Gastrocnemius medialis (tissue), 4 donors: ENCODE measurements at places on chromosomes 2 and 18.

GRCh38 chr2:64295326-64296139 lies 151.3 kb upstream of the PELI1 start:
- no peak for DNase-seq

DNA sequence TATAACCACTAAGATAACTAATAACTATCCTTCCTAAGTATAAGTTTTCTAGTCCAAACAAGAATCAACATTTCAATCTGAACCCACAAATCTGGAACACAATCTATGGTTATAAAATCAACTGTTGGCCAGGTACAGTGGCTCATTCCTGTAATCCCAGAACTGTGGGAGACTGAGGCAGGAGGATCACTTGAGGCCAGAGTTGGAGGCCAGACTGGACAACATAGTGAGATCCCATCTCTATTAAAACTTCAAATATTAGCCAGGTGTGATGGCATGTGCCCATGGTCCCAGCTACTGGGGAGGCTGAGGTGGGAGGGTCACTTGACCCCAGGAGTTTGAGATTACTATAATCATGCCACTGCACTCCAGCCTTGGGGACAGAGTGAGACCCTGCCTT lies 11.2 kb downstream of the MRPS5 start:
- no peak for DNase-seq

- DNase-seq, result no peak
These were observed 33.2 kb upstream of the GALNT3 start for GRCh38 chr2:165827016-165827920.

DNA sequence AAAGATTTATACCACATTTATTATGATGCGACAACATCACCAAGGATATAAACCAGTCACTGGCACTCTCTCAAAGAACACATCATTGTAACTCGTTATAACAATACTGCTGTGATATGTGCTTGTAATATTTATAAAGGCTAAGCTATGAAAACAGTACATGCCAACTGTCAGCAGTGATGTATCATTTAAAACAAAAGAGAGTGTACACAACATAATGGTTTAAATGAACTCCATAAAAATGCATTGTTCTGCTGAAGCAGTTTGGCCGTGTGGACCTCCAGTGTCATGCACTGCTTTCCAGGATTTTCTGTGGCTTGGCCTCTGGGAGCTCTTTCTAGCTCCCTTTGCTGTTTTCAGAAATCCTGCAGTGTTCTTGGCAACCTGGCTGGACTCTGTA lies 215.6 kb downstream of the MTX2 start:
- DNase-seq, result no peak

DNA sequence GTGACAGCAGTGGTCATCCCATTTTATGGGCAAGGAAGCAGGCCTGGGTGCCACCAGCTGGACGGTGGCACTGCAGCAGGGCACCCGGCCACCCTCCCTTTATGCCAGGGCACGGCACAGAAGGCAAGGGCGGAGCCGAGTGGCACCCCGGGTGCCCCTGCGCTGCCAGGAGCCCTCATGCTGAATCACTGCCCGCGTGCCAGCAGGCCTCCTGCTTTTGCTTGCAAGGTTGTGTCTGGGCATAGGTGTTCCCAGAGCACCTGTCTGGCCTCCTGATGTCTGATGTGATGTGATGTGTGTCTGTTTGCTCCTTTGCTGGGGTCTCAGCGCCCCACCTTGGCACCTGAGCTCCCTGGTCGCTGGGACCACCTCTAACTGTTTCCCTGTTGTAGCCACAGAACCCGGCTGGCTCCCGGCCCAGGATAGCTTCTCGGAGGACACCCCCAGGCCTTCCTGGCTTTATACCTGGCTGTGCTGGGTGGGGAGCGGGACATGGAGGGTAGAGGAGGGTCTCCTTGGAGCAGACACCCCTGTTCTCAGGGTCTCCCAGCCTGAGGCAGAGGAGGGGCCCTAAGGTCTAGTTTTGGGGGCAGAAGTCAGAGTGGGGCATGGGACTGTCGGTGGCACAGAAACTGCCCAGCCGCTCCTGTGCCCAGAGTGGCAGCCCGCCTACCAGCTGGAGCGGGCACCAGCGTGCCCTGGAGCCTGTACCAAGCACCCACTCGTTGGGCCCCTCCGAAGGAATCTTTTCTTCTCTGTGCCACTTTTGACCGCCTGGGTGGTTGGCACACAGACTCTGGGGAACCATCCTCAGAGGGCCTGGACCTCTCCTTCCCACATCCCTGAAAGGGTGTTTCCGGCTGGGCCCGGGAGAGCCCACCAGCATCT lies 3.6 kb downstream of the GPC1 start:
- peak; percentile 62 for DNase-seq

DNA sequence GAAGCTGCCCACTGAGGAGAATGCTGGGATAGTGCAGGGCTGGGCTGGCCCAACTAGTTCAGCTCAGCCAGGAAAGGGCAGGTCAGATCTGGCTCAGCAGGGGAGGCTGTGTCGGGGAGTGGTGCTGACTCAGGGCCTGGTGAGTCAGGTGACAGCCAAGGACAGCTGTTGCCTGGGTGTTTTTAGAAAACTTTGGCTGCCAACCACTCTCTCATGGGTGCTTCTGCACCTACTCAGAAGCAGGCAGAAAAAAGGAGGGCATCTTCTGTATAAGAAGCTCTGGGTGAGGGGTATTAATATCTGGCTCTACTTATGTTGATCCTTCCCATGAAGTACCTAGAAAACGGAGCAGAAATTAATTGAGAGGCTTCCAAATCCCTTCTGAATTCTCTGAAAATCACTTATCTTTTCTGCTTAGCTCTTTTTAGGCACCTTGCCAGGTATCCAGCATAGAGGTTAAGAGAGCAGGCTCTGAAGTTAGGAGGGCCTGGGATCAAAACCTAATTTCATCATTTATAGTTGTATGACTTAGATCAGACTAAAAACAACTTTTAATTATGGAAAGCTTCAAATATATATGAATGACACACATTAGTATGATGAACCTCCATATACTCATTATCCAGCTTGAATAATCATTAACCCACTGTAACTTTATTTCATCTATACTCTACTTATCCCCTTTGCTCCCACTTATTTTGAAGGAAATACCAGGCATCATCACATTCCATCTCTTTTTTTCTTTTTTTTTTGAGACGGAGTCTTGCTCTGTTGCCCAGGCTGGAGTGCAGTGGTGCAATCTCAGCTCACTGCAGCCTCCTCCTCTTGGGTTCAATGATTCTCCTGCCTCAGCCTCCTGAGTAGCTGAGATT lies 15.5 kb upstream of the RAB10 start:
- peak; percentile 94 for DNase-seq

- no peak for DNase-seq
These were observed 58.7 kb downstream of the PAX3 start for GRCh38 chr2:222239945-222240675.

- no peak for DNase-seq
These were observed 560.6 kb upstream of the ID2 start for GRCh38 chr2:8121022-8121825.

DNA sequence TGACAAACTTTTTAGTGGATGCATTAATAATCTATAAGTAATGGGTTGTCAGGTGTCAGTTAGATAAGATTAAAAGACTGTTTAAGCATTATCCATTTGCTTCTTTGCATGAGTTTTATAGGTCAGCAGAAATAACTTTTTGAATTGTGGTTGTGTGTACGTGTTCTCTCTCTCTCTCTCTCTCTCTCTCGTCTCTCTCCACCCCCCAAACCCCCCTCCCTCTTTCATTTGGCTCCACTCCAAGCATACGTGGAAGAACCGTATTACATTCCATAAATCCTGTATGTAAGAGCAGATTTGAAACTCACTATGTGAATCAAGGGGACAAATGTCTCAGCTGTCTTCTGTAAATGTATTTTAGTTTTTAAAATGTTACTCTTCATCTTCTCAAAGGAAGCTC lies 120.2 kb downstream of the MEIS1 start:
- DNase-seq, result no peak

- no peak for DNase-seq
These were observed 77.4 kb downstream of the ABCA12 start for GRCh38 chr2:215060861-215061536.

GRCh38 chr2:20444993-20445910 lies 1.6 kb upstream of the RHOB start:
- no peak for DNase-seq

GRCh38 chr2:46306330-46306751 lies 9.1 kb downstream of the EPAS1 start:
- DNase-seq, result no peak

GRCh38 chr2:38596229-38596628 lies 6.5 kb downstream of the HNRNPLL start:
- no peak for DNase-seq

DNA sequence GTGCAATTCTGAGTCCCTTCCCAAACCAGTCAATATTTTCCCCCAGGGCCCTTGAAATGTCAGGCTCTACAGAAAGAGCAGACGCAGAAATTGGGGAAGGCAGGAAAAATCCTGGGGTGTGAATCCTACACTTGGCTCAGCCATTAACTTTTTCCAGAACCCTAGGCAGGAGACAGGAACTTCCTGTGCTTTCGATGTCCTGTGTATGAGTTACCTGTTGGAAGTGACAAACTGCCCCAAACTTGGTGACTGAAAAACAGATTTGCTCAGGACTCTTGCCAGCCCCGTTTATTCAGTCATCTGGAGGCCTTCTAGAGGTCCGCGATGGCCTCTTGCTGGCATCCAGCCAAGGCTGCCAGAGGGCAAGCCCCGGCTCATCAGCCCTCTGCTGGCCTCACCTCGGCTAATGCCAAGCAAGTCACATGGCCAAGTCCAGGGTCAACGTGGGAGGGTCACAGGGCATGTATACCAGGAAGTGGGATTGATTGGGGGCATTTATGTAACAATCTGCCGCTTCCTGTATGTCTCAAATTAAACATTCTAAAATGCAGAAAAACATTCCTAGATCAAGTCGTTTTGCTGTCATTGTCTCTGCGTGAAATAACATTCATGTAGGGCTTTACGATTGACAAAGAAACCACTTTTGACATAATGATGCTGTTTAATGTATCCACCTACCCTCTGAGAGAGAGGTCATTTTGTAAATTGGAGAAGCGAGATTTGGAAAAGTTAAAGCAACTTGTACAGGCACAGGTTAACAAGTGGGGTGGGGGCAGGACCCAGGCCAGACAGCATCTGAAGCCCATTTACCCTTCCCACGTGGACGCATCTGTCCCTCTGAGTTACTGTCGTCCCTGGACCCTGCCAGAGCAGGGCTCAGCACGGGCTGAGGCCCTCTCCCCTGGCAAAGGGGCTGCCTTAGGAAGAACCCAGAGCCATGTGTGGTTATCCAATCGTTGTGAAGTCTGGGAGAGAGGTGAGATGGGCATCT lies 179.4 kb downstream of the INHBB start:
- no peak for DNase-seq

DNA sequence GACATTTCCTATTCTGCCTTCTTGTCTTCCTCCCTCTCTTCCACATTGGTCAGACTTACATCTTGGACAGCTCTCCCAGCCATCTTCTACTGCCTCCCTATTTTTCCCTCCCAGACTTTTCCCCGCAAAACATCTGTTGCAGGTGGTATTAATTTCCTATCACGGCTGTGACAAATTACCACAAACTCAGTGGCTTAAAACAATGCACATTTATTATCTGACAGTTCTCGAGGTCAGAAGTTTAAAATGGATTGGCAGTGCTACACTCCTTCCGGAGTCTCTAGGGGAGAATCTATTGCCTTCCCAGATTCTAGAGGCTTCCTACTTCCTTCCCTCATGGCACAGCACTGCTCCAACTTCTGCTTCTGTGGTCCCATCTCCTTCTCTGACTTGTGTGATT lies 33.3 kb downstream of the STRADB start:
- no peak for DNase-seq

GRCh38 chr2:234595829-234596228 lies 98.9 kb upstream of the ARL4C start:
- no peak for DNase-seq
